AG09309 (cell line): ENCODE measurements at places on chromosomes 6 and 20.

GRCh38 chr6:96468681-96469224, 52.9 kb upstream of the UFL1 start:
- no peak for DNase-seq

- DNase-seq, result no peak
These were observed 212.3 kb upstream of the TBX18 start for GRCh38 chr6:84976526-84977362.

DNA sequence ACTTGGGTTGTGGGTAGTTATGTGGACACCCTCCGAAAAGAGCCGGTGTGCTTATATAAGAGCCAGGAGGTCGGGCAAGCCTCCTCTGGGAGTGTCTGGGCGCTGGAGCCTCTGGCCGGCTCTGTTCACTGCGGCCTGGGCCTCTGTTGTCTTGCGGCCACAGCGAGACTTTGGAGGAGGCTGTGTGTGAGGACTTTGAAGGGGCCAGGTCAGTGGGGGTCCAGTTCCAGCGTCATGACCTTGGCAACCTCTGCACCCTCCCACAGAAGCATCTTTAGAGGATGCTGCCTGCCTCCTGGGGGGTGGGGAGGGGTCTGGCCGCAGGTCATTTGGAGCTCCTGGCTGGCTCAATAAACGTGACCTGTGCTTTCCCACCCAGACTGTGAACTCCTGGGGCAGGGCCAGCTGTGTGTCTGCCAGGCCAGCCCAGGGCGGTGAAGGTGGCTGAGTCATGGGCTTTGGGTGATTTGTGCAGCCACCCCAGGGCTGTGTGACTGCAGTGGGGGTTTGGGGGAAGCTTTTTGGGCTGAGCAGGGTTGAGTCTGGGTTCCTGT, 1.2 kb downstream of the TCEA2 start:
- DNase-seq, result no peak

GRCh38 chr6:154656660-154657059, 76.6 kb upstream of the SCAF8 start:
- DNase-seq, result no peak

DNA sequence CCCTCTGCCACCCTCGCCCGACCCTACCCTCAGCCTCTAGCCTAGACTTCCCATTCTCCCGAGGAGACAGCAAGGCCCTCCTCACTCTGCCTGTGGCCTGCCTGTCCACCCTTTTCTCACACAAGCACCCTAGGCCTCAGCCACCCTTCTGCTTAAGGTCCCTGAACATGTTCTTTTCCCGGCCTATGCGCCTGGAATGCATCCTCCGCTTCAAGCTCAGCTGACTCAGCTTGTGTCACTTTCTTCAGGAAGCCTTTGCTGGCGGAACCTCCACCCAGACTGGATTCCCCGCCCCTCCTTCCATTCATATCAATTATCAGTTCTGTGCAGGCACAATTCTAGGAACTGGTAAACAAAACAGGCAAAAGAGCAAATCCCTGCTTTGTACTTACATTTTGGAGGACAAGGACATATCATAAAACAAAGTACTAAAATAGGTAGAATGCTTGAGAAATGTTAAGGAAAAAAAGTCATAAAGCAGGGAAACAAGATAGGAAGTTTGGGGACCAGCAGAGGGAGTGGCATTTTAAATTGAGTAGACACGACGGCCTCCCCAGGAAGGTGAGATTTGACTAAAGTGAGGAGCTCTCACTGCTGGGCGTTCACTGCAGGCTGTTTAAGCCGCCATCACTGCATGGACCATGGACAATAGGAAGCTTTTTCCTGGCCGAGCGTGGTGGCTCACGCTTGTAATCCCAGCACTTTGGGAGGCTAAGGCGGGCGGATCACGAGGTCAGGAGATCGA, 17.9 kb upstream of the SNHG17 start:
- no peak for DNase-seq

- DNase-seq, result no peak
These were observed 349.2 kb downstream of the TPBG start for GRCh38 chr6:82712826-82713225.

GRCh38 chr6:131372535-131372934, 200.5 kb upstream of the ARG1 start:
- peak; percentile 25 for DNase-seq

DNA sequence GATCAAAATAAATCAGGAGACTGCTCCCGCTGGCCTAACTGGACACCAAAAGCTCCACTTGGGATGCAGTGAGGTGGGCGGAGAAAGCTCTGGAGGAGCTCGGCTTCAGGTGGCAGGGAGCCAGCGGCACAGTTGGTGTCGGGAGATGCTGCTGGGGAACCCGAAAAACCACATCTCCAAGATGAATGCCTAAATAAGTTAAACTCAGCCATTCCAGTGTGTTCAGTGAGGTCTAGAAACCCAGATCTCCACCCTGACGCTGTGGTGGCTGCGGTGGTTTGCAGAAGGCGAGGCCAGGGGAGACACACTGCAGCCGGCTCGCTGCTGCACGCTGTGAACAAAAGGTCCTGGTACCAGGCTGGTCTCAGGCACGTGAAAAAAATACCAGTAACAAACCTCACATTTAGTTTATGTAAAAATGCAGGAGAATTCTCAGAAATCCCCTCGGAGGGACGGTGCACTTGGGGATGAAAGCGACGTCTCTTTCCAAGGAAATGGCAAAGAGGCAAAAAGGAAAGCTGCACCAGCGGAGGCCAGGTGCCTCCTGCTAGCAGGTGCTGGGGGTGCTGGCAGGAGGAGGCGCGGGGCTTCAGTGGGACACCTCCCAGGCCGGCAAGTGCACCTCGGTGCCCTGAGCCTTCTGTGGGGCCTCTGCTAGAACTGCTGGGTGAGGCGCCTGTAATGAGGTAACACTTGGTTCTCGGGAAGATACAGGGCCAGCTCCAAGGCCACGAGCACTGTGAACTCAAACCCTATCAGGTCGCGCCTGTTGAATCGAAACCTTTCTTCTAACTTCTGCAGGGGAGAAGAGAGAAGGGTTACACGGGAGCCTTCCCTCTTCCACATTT, 3.6 kb downstream of the RPS21 start:
- DNase-seq, result no peak
